ENCODE measurements at places on chromosomes 5 and 9. TPM values are rescaled to one million over a fixed set of nuclear protein-coding genes. Genes with fewer than 3 reads are reported as not detected.

ZNF618 gene
- total RNA-seq = 0.70 TPM

CORO2A gene
- total RNA-seq = 8.2 TPM

RNF180 gene
- total RNA-seq = not detected

HMGCS1 gene
- 60.2 TPM for total RNA-seq

COL5A1 gene
- total RNA-seq = 0.23 TPM

MAT2B gene
- total RNA-seq = 67.7 TPM

FGFR4 gene
- total RNA-seq = 1.5 TPM

CDKN2B-AS1 gene
- 0.10 TPM for total RNA-seq

SLCO6A1 gene
- not detected for total RNA-seq

SHISAL2B gene
- not detected for total RNA-seq
